ENCODE measurements at places on chromosomes 5 and 9.

DNA sequence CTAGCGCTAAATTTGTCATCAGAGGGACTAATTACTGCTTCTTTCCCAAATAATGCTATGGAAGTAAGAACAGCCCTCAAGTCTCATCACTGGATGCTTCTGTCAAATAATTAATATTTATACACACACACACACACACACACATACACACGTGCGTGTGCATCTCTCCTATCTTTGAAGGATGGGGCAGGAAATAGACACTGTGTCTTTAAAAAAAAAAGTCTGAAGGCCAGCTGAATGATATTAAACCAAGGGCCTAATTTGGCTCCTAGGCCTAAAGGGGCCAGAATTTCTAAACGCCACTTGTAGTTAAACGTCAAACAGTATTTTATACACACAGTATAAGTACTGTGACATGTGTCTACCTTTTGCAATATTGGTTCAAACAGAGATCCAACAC lies 3.3 kb downstream of the SLF1 start:
- DNase-seq = no peak

GRCh38 chr5:3217114-3217513 lies 378.5 kb upstream of the IRX1 start:
- DNase-seq = no peak

- peak; percentile 64 for DNase-seq
Measured at GRCh38 chr5:14741801-14742440, 77.4 kb downstream of the OTULIN start.

DNA sequence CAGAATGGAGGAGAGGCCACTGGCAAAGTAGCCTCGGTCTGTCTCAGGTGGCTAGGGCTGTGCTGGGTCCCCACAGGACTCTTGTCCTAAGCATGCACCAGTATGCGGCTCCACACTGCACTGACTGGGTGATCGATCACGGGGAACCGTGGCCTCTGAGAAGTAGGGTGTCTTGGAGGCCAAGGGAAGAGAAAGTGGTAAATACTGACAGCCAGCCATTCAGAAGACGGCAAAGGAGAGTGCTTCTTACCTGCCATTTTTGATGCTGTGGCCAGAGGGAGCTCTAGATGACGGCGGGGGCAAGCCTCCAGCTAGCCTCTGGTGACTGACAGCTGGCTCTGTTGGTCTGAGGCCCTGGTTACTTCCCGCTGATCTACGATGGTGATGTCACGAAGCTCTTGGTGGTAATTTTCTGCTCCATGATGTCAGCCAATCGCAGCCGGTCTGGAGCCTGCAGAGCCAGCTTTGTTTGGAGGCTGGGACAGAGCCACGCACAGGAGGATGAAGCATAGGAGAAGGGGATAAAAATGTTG lies 40.4 kb upstream of the GADD45G start:
- no peak for DNase-seq

- no peak for DNase-seq
Measured at GRCh38 chr9:3884736-3885135, 358.9 kb upstream of the RFX3 start.

- no peak for DNase-seq
Measured at GRCh38 chr9:112487799-112488340, 1.2 kb downstream of the KIAA1958 start.

DNA sequence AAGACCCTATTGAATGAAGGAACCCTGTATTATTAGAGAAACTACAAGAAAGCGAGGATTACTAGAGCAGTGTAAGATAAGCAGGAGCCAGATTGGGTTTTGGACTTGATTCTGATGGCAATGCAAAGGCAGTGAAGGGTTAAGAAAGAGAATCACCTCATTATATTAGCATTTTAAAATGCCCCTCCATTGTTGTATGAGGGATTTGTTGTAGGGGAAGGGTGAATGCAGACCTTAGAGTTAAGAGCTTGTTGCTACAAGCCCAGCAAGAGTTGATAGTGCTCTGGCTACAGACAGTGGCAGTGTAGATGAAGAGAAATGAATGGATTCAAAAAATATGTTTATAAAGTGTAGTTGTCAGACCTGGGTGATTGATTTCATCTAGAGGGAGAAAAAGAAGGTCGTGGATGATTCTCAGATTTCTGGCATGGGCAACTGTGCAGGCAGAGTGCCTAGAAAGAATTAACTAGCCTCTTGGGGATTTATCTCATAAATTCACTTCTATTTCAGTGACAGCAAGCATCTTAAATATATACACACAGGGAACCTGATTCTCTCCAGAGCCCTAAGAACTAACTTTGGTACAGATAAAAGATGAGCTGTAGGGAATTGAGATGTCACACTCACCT lies 344.8 kb downstream of the ARRDC3 start:
- DNase-seq = no peak

- DNase-seq = no peak
Measured at GRCh38 chr9:131627326-131627647, 82.0 kb downstream of the PRRT1B start.

- no peak for DNase-seq
Measured at GRCh38 chr5:174239718-174240117, 194.2 kb downstream of the NSG2 start.

GRCh38 chr5:118447350-118447749 lies 541.0 kb downstream of the DTWD2 start:
- DNase-seq = no peak

GRCh38 chr5:52544738-52545137 lies 243.0 kb upstream of the ITGA1 start:
- DNase-seq = no peak
